ENCODE measurements at places on chromosomes 3 and 15.
A peak's percentile ranks its signal among the peaks of the same experiment; 100 is the strongest.

DNA sequence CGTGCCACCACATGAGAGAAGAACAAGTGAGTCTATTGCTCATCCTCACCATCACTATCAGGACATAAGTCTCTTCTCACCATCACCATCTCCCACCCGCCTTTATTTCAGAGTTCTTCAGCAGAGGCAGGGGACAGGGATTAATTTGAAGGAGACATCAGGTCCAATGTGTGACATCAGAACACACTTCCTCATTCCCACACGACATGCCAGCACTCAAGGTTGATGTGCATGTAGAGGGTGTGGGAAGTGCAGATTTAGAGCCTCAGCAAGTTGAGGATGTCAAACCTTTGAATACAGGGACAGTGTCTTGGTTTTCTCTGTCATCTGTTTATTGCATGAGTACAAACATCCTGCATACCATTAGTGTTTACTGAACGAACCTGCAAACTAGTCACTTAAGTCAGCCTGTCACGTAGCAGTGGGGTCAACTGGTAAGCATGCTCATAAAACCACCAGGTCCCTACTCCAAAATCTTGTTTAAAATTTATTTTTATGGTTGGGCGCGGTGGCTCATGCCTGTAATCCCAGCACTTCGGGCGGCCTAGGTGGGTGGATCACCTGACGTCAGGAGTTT, 104.4 kb downstream of the MYLK start:
- H3K36me3 ChIP-seq, result no peaks in the 10 kb centered on the region
- H3K27ac ChIP-seq, result no peak overlapping the region
- H3K27me3 ChIP-seq, result peaks cover 8% of the 10 kb centered on the region
- ATAC-seq, result no peak
- no peaks in the 10 kb centered on the region for H3K4me1 ChIP-seq

DNA sequence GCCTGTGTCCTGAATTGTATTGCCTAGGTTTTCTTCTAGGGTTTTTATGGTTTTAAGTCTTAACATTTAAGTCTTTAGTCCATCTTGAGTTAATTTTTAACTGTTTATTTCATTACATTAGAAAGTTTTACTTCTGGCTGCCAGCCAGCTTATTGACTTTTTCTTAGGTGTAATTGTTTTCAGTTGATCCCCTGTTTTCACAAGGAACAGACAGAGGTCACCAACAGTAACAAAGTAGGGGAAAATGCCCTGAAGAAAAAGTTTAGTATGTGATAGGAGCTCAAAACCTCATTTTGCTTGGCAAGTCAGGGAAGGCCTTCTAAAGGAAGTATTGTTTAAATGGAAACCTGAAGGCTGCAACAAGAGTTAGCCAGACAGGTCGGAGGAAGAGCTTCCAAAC, 10.4 kb downstream of the WDR48 start:
- ATAC-seq, result no peak
- H3K4me3 ChIP-seq, result peak overlapping the region; percentile 25
- no peaks in the 10 kb centered on the region for H3K27me3 ChIP-seq

DNA sequence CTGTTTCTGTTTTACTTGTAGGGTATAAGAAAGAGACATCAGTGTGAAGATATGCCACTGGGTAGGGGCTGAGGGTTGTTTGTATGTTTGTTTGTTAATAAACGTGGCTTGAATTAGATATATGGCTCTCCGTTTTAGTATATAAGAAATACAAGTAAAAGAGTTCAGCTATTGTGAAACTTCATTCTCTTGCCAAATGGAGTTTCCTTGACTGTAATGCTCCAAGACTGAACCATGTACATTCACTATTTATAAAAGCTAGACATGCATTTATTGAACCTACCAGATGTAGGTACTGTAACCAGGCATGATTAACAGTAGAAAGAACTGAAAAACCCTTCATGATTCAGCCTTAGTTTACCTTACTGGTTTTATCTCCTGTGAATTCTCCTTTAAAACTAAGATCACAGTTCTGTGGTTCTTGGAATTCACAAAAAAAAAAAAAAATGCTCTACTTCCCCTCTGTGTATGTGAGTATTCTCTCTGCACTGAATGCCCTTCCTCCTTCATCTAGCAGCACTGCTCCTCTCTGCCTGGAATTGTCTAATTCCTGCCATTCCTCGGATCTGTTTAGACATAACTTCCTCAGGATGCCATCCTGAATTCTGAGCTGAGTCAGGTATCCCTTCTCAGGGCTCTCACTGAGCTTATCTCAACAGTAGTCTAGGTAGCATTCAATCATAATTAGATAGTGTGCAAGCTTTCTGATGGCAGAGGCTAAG, 504.4 kb downstream of the FHIT start:
- no peak for ATAC-seq
- H3K27me3 ChIP-seq, result no peaks in the 10 kb centered on the region
- H3K4me1 ChIP-seq, result no peaks in the 10 kb centered on the region
- no peak overlapping the region for H3K4me3 ChIP-seq
- no peak overlapping the region for H3K27ac ChIP-seq

DNA sequence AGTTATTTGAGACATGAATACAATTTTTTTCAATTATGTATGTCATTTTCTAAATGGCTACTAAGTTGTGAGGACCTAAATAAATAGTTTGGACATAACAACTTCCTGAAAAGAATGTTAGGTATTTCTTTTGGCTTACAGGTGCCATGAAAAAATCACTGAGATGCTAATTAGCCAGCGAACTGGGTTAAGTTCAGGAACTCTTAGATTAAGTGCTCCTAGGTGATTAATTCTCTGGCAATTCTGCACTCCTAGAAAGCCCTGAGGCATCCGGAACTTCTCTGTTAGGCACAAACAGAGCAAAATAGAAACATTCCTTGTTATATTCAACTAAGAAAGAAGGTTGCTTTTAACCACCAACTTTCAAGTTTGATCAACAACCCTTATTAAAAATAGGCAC, 192.3 kb downstream of the STAG1 start:
- H3K4me1 ChIP-seq, result peaks cover 9% of the 10 kb centered on the region
- no peaks in the 10 kb centered on the region for H3K27me3 ChIP-seq
- no peak for ATAC-seq
- peaks cover 18% of the 10 kb centered on the region for H3K36me3 ChIP-seq
- H3K27ac ChIP-seq, result no peak overlapping the region

DNA sequence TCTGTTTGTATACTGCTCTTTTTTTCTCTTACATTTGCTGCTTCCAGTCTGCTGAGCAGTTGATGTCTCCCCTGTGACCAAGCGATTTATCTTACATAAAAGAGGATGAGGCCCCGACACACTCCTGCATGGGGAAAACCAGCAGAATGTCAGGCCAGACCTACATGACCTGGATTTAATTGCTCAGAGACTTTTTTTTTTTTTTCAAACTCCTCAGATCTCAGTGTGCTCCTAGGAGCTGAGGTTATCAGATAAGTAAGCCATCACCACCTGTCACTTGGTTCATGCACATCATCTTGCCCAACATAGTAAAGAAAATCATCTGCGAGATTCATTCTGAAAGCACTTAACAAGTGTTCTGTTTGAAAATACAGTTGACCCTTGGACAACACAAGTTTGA, 163.1 kb downstream of the PLCL2 start:
- peaks cover 79% of the 10 kb centered on the region for H3K36me3 ChIP-seq
- ATAC-seq, result no peak
- no peak overlapping the region for H3K27ac ChIP-seq
- H3K4me1 ChIP-seq, result peaks cover 22% of the 10 kb centered on the region
- no peak overlapping the region for H3K4me3 ChIP-seq

- no peak for ATAC-seq
- H3K4me1 ChIP-seq, result no peaks in the 10 kb centered on the region
- H3K36me3 ChIP-seq, result no peaks in the 10 kb centered on the region
- H3K27ac ChIP-seq, result no peak overlapping the region
- H3K4me3 ChIP-seq, result no peak overlapping the region
Observed at GRCh38 chr15:48855501-48856440, 22.2 kb upstream of the EID1 start.
